ENCODE measurements at places on chromosomes 13 and 19. TPM values are rescaled to one million over a fixed set of nuclear protein-coding genes. Genes with fewer than 3 reads are reported as not detected.

DNA sequence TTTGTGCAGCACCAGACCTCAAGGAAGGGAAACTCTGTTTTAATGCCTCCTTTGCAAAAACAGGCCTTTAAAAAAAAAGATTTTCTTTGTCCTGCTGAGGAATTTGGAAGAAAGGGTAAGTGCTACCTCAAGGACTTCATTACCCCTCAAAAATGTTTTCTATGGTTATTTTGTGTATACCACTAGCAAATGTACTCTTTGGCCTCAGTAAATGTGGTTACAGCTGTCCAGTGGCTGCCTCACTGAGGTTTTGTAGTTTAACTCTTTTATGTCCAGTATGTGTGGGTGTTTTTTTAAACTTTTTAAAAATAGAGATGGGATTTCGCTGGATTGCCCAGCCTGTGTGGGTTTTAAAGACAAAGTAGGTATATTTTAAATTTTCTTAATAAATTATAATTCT, 42.2 kb upstream of the TSC22D1 start:
- H3K27ac ChIP-seq, result no peak overlapping the region
- H3K36me3 ChIP-seq, result no peaks in the 10 kb centered on the region
- H3K4me3 ChIP-seq, result no peak overlapping the region
- no peak for DNase-seq
- H3K4me1 ChIP-seq, result no peaks in the 10 kb centered on the region
- no peaks in the 10 kb centered on the region for H3K27me3 ChIP-seq

GRCh38 chr13:113648216-113648610, 9.8 kb downstream of the ATP4B start:
- DNase-seq, result no peak
- H3K36me3 ChIP-seq, result no peaks in the 10 kb centered on the region
- no peaks in the 10 kb centered on the region for H3K27me3 ChIP-seq
- H3K27ac ChIP-seq, result no peak overlapping the region
- peaks cover 11% of the 10 kb centered on the region for H3K4me1 ChIP-seq

- no peak for DNase-seq
- no peaks in the 10 kb centered on the region for H3K27me3 ChIP-seq
- peaks cover 12% of the 10 kb centered on the region for H3K4me1 ChIP-seq
- no peaks in the 10 kb centered on the region for H3K36me3 ChIP-seq
- H3K4me3 ChIP-seq, result peak overlapping the region; percentile 92
Measured at GRCh38 chr19:48713041-48713863, 6.3 kb downstream of the MAMSTR start.

DNA sequence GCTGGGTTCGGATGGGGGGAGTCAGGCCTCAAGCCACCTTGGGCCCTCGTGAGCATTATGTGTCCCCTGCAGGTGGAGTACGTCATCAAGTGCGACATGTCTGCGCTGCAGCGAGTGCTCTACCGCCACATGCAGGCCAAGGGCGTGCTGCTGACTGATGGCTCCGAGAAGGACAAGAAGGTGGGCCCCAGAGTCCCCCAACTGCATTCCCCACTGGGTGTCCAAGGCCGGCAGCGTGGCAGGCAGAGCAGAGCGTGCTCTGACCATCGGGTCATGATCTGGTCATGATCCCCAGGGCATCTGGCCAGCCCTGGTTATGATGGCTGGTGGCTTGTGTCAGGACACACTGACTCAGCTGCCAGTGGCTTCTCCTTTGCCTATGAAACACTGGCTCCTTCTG, 63.4 kb downstream of the SMARCA4 start:
- H3K36me3 ChIP-seq, result peaks cover 64% of the 10 kb centered on the region
- no peaks in the 10 kb centered on the region for H3K27me3 ChIP-seq
- H3K27ac ChIP-seq, result no peak overlapping the region

DNA sequence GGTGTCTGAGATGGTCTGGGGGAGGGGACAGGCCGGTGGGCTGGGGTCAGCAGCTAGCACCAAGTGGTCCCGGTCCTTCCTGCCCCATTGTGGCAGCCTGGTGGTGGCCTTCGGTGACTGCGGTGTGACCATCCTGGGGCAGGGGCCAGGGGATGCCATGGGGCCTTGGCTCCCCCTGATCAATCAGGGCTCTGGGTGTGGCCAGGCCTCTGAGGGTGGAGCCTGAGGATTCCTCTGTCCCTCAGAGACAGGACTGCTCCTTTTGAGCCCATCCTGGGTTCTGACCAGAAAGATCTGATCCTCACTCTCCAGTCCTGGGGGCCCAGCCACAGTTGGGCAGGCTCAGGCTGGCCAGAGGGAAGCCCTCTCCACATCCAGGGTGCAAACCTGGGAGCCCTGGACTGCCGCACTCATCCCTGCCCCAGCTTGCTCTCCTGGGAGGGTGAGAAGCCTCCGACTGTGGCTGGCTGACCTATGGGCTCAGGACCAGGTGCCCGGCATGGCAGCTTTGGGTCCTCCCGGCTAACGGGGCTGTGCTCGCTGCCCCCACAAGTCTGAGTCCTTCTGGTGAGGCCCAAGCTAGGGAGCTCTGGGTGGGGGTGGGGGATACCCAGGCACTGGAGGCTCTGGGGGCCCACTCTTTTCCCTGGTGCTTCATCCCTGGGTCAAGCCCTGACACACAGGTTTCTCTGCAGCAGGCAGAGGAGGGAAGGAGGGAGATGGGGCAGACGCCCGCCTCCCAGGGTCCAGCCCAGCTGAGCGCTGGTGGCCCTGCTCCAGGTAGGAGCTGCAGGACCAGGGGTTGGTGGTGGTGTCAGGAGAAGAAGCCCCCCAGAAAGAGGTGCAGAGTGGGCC, 59.5 kb downstream of the IER2 start:
- no peaks in the 10 kb centered on the region for H3K4me1 ChIP-seq
- no peak for DNase-seq
- no peak overlapping the region for H3K4me3 ChIP-seq
- no peak overlapping the region for H3K27ac ChIP-seq
- H3K36me3 ChIP-seq, result no peaks in the 10 kb centered on the region

- H3K4me1 ChIP-seq, result no peaks in the 10 kb centered on the region
- no peak overlapping the region for H3K4me3 ChIP-seq
- no peaks in the 10 kb centered on the region for H3K36me3 ChIP-seq
- no peaks in the 10 kb centered on the region for H3K27me3 ChIP-seq
Measured at GRCh38 chr13:67083519-67083918, 146.6 kb downstream of the PCDH9 start.

GRCh38 chr13:77470986-77471385, 64.5 kb upstream of the SCEL start:
- no peaks in the 10 kb centered on the region for H3K36me3 ChIP-seq
- no peak overlapping the region for H3K4me3 ChIP-seq
- no peak for DNase-seq
- no peaks in the 10 kb centered on the region for H3K4me1 ChIP-seq

DNA sequence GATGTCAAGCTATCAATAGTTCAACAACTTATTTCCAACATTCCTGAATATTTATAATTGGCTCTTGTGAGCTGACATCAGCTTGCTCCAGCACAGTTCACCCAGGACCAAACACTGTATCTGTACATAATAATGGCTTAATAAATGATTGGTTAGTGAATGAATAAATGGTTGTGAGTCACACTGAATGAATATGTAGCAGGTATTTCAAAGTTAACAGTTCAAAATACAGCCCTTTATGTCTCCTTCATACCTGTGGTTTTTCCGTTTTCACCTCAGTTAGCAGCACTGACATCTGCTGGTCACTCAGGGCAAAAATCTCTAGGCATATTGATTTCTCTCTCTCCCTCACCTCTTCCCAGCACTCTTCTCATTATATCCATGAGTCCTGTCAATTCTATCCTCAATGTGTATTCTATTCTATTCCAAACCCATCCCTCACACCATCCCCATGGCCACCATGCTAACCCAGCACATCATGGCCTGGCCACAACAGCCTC, 76.3 kb downstream of the PEG3 start:
- no peak overlapping the region for H3K4me3 ChIP-seq
- H3K27me3 ChIP-seq, result no peaks in the 10 kb centered on the region
- H3K36me3 ChIP-seq, result no peaks in the 10 kb centered on the region
- no peak overlapping the region for H3K27ac ChIP-seq

The ZNF382 gene
- not detected for total RNA-seq

The CEACAM19 gene
- 4.0 TPM for total RNA-seq

The MYDGF gene
- total RNA-seq, result 110 TPM

The RNF225 gene
- total RNA-seq, result 1.2 TPM

The SYT3 gene
- 4.6 TPM for total RNA-seq

The NXNL1 gene
- not detected for total RNA-seq

The VAV1 gene
- total RNA-seq, result 20.6 TPM

The IL11 gene
- total RNA-seq, result 2.8 TPM

The PNMA8A gene
- not detected for total RNA-seq

The RFPL4AL1 gene
- total RNA-seq, result not detected

The ZNF552 gene
- total RNA-seq, result 7.1 TPM

The PTGER1 gene
- 1.1 TPM for total RNA-seq

Data from HCT116 (cell line).